Activated T-cell treated with anti-CD3 and anti-CD28 coated beads, Interleukin-2, amount 50 U/mL, for 4 hours (primary cell): ENCODE measurements at places on chromosomes 1 and 21. TPM values are rescaled to one million over a fixed set of nuclear protein-coding genes. Genes with fewer than 3 reads are reported as not detected.

S1PR1 gene
- total RNA-seq: 97.7 TPM

GRCh38 chr1:23343221-23344110 is 618 bp downstream of the HNRNPR start:
- peak; percentile 54 for DNase-seq

GRCh38 chr1:99993468-99993845 is 23.7 kb downstream of the SLC35A3 start:
- no peak for DNase-seq

DNA sequence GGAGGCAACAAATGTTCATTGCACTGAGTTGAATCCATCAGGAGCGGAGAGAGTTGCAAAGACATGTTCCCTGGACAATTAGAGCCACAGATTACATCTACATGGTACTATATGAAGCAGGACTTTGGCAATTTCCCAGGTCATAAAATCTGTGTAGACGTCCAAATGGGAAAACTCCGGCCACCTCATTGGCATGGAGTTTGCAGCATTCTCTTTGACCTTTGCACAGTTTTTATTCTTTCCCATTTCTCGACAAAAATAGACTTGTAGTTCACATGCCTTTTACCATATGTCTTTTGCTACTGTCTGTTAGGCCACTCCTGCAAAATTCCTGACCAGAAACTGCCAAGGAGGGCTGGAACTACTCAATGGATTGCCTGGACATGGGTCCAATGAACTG is 48.2 kb downstream of the UBE2T start:
- no peak for DNase-seq

OR2M4 gene
- total RNA-seq: not detected

DNA sequence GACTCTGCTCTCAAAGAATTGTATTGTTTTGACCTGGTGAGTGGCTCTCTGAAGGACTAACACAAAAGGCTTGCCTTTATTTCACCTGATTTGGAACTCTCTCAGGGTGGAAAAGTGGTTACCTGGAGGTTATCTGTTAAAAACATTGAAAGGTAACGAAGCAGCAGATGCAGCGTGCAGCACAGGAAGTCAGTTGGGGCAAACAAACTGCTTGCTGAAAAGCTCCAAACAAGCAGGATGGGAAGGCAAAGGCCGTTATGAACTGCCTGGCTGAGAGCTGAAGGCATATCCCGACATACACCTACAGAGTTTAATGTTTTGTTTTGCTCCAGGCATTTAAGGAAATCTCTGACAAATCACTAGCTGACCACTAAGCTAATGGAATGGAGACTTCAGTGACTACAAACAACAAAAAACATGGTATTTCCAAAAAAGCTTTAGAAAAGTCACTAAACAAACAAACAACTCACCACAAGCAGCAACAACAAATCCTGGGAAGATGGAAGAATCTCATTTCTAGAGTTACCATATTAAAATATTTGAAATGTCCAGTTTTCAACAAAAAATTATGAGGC is 44.3 kb upstream of the BATF3 start:
- DNase-seq: no peak

DNA sequence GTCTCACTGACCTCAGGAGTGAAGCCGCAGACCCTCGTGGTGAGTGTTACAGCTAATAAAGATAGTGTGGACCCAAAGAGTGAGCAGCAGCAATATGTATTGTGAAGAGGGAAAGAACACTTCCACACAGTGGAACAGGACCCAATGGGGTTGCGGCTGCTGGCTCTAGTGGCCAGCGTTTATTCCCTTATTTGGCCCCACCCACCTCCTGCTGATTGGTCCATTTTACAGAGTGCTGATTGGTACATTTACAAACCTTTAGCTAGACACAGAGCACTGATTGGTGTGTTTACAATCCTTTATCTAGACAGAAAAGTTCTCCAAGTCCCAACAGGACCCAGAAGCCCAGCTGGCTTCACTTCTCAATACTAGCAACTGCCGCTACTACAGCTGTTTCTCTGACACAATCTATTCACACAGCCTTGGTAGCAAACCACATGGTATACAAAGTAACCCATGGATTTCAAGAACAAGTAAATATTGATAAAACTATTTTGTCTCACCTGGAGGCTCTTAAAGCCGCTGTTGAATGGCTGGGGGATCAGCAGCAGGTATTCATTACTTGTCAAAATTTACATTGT is 25.3 kb upstream of the ITLN1 start:
- no peak for DNase-seq

DNA sequence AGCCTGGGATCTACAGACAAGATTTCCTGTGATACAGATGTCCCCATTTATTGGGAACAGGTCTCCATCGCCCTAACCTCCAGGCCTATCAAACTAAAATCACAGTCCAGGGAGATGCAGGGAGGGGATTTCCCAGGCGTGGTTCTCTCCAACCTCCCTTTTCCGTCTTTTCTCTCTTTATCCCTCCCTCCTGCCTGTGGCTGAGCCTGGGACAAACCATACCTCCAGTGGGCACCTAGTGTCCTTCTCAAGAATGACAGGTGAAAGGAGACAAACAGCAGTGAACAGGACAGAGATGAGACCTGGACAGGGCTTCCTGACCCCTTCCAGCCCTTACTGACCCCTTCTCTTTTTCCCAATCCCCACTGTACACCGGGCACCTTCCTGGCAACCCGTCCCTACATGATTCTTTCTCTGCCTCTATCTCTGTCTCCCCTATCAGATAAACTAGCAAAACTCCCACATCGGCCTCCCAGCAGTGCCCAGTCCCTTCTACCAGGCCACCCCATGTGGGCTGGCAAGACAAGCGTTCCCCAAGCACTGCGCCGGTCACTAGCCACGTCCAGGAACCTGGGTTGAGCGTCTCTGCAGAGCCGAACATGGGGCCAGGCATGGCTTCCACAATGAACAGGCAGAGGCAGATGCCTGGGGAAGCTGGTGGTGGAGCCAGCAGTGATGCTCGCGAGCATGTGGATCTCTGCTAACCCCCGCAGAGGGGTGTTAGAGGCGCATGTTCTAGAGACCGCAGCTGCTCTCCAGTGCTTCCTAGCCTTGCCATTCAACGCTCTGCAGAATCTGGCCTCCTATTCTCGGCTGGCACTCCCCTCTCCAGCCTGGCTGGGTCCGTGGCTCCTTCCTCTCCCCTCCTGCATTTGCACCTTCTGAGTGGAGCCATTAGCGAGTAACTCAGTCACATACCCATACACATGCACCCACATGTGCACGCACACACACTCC is 54.7 kb downstream of the ELK4 start:
- DNase-seq: no peak

- no peak for DNase-seq
Measured at GRCh38 chr21:45200581-45201296, 87.0 kb downstream of the POFUT2 start.

DNA sequence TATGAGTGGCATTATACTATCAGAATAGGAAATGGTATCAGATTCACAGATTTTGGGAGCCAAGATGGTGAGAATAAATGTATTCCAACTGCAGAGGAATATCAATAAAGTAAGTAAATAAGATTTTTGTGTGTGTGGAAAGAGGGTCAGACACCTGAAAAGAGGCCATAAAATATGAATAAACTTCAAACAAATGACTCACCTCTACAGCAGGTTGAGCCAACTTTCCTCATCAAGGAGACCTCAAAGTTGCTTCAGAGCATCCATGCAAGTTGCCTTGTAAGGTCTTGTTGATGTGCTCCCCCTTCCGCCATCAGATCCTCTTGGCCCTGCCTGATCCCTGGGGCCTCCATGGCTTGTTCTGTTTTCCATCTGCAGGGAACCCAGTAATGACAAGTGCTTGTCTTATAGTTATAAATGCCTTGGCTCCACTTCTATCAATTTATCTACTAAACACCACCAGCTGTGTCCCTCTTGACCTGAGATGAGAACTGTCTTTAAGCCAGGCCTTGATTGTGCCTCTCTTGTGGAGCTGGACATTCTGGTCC is 775.6 kb downstream of the LTN1 start:
- no peak for DNase-seq

- no peak for DNase-seq
Measured at GRCh38 chr1:110356379-110356778, 17.2 kb downstream of the RBM15 start.

DNA sequence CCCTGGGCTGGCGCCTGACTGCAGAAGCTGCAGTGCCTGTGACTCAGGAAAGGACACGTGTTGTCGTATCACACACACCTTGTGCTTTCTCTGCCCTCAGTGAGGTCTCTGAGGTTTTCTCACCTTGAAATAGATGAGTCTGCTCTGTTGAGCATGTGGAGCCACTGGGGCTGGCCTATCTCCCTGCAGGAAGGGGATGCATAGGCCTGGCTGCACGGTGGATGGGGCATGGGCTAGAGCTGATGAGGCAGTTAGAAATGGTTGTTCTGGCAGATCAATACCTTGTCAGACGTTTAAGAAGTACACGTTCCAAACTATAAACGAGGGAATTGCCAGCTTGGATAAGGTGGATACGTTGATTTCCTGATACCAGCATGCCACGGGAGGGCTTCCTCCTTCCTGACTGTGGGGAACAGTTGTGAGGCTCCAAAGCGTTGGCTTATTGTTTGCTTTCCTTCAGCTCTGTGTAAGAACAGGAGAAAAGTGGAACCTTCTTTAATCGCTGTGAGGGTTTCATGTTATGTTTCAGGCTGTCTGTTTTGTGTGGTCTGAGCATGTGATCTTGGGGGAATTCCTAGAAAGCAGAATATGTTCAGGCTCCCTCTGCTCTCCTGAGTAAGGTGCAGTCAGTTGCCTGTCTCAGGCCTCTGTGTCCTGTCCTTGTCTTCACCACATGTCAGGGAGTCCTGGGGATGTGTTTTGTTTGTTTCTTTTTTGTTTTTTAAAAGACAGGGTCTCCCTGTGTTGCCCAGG is 44.8 kb downstream of the PCNT start:
- DNase-seq: no peak

GRCh38 chr1:64405833-64406232 is 64.1 kb upstream of the CACHD1 start:
- DNase-seq: no peak

DNA sequence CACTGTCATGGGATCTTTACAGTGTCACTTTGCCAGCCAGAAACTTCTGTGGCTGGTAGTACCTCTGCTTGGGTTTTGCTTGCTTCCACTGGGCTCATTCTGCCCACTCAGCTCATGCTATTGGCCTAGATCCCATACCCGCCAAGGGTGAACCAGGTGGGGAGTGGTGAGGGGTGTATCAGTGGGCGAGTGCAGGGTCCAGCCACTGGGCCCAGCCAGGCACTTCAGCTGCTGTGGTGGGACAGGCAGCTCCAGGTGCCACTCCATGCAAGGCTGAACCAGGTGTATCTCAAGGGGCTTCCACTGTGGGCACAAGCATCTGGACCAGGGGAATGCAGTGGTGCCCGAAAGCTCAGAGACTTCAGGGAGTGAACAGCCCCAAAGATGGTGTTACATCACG is 398.2 kb downstream of the NCAM2 start:
- DNase-seq: no peak

DNA sequence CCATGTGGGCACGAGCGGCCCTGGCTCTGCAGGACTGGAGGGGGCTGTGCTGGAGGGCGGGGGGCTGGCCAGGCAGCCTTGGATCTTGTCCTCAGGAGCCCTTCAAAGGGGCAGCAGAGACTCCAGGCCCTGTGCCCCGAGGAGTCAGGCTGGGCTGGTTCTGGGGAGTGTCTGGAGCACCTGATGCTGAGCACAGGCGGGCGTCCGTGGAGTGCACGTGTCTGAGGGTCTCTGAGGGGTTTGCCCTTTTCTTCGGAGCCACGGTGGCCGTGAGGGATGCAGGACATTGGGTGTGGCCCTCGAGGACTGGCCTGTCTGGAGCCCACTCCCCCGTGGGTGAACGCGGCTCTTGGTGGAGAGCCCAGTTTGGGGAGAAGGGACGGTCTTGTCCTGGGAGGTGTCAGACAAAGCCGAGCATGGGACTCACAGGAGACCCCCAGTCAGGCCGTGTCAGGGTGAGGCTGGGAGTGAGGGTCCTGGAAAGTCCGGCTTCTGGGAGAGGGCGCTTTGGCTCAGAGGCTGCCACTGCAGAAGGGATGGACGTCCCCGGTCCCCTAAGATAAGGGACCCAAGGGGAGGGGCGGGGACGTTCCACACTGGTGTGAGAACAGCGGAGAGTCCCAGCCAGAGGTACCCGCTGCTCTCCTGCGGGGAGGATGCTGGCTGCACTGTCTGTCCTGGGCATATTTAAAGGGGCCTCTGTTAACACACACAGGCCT is 60.8 kb downstream of the COL18A1 start:
- no peak for DNase-seq

GRCh38 chr1:236009191-236009590 is 55.7 kb downstream of the NID1 start:
- no peak for DNase-seq

DNA sequence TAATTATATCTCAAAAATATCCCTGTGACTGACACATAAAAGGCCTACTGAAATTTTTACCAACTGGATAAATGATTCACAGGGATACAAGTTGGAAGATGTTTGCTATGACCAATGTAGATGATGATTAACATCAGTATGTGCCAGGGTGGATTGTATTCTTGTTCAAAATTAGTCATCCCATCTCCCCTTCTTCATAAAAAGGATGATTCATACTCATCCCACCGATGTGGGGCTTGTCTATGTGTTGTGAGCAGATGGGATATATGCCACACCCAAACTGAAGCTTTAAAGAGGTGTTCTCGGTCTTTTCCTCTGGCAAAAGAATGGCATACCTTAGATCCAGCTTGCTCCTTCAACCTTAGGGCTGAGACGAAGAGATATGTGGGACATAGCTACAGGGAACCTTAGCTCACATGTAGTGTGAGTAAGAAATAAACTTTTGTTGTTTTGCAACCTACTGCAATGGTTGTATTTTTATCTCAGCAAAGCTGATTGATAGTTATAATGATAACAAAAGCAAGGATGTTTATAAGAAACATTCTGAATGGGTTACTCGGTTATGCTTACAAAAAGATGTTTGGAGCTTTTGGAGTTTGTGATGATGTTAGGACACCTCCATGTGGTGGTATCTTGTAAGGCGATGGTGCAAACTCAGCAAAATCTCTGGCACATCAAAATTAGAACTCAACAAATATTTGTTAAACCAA is 29.4 kb downstream of the SPATA17 start:
- DNase-seq: no peak

- peak; percentile 90 for DNase-seq
Measured at GRCh38 chr1:111755331-111756123, at the start of gene DDX20. Gene DDX20, plus strand, starts transcription at chr1:111755901. Its CDS starts 24 bp downstream, at chr1:111755925.

GRCh38 chr1:32276032-32276782 is 15.7 kb upstream of the HDAC1 start:
- DNase-seq: no peak

- DNase-seq: no peak
Measured at GRCh38 chr1:238660849-238661248, 725.5 kb upstream of the CHRM3 start.

DNA sequence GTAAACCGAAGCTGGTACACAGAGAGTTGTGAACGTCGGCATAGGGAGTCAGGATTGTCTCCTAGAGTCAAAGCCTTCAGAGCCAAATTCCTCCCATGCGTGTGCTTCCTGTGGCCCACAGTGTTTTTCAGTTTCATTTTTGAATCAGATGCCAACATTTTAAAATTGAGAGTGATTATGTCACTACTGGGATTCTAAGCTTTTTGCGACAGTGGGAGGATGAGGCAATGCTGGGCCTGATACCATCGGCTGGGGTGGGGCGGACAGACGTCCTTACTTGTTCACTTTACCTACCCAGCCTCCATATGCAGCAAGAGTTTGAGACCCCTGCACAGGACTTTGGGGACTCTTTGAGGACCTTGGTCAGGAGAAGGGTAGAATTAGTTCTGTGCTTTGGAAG is 1.3 kb upstream of the KLHDC7A start:
- DNase-seq: no peak
